Thoracic aorta (tissue), 2 donors: ENCODE measurements at places on chromosomes 2 and 18.

DNA sequence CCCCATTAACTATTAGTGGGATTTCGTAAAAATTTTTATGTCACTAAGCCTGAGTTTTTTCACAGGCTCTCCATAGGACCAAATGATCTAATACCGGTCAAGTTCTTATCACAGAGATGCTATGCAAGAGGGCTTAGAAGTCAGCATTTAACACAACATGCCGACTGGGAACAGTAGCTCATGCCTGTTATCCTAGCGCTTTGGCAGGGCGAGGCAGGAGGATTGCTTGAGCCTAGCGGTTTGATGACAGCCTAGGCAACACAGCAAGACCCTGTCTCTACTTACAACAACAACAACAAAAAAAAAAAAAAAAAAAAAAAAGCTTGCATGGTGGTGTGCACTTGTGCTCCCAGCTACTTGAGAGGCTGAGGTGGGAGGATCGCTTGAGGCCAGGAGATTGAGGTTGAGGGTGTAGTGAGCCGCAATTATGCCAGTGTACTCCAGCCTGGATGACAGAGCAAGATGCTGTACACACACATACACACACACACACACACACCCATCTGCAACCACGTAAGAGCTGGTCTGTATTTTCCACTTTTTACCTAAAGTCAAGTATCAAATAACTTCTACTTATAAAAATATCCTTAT, 67.6 kb upstream of the FAM124B start:
- DNase-seq, result no peak

DNA sequence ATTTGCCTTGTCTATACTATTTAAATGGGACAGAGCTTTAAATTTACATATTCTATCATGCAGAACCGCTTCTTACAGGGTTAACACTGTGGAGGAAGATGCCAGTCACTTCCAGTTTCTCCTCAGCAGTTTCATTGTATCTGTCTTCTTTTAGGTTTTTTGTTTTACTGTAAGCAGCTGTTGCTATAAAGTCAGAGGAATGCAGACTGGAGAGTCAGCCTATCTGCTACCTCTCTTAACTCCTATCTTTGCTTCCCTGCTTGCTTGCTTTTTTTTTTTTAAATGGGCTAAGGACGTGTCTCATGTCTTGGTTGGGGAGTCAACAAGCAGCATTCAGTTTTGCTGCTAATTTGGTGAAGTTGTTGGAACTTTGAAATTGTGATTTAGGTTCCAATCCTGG, 8.9 kb downstream of the EPC2 start:
- no peak for DNase-seq

DNA sequence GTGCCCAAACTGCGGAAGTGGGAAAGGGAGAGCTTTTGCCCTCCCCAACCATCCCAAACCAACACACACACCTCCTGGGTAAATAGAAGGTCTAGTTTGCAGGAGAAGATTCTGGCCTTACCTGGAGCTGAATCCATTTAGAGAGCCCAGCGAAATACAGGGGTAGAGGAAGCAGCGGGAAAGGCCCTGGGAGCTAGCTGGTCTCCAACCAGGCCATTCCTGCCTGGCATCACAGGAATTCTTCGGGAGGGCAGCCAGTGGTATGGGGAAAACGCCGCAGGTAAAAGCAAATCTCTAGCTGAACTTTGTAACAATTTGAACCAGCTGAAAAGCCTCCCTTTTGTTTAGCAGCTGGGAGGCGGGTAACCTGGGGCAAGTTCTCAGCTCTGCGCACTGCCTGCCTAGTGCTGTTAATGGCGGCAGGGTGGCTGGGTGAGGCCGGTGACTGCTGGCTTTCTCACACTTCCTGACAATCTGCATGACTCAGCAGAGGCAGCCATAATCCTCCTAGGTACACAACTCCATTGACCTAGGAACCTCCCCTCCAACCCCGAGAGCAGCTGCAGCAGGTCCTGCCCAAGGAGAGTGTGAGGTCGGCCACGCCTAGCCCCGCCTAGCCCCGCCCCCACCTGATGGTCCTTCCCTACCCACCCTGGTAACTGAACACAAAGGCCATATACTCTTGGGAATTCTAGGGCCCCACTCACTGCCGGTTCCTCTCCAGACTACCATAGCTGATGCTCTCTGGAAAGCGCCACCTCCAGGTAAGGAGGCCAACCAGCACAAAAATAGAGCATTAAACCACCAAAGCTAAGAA, 483.8 kb upstream of the REG3G start:
- DNase-seq, result no peak

- no peak for DNase-seq
These were observed 191.1 kb upstream of the REV1 start for GRCh38 chr2:99680946-99681345.

GRCh38 chr2:190283783-190284182, 35.8 kb downstream of the HIBCH start:
- no peak for DNase-seq

DNA sequence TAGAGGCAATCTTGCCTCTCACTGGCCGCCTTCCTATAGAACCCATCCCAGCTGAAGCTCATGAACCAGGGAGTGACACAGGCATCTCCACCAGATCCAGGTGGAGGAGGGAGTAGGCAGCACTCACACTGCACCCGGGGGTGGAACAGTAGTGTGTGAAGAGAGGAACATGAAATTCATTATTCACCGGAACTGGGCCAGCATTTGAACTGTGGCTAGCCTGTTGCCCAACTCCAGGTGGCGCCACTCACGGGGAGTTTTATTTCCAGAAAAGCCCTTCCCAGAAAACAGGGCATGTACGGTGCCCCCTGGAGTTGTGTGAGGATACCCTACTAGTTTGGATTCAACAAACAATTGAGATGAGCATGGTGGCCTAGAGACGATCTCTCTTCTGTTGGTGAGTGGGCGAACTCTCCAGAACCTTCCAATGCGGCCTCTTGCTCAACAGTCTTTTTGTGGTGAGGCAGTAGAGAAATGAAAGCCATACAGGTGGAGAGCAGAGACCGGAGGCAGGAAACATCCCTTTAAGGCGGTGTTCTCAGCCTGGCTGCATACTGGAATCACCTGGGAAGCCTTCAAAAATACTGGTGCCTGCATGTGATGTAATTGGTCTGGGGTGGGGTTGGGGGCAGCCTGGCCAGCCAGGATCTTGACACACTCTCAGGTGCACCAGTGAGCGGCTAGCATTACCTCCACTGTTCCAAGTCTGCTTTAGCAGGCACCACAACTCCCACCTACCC, 73.5 kb upstream of the NEDD4L start:
- no peak for DNase-seq

DNA sequence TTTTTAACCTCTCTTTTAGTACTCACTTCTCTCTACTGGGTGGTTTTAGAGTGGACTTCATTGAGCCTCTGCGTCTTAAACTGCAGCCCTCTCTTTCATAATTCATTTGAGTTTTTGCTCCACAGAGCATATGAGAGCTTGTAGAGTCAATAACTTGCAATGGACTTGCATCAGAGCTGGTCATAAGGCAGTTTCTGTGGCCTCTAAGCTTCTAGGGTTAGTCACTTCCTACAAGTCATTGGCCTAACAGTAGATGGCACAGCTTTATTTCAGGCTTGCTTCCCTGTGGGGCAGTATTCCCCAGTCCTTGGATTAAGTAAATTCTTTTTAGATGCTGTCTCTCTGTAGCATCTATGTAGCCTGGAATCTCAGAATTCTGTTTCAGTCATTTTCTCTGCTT, 1435.7 kb downstream of the LRP1B start:
- DNase-seq, result no peak

GRCh38 chr2:206615417-206616089, 26.7 kb upstream of the FAM237A start:
- DNase-seq, result no peak
